ENCODE measurements at places on chromosomes 2 and 18.
A peak's percentile ranks its signal among the peaks of the same experiment; 100 is the strongest.

GRCh38 chr2:241121008-241121407, 18.9 kb upstream of the MTERF4 start:
- no peak for DNase-seq

DNA sequence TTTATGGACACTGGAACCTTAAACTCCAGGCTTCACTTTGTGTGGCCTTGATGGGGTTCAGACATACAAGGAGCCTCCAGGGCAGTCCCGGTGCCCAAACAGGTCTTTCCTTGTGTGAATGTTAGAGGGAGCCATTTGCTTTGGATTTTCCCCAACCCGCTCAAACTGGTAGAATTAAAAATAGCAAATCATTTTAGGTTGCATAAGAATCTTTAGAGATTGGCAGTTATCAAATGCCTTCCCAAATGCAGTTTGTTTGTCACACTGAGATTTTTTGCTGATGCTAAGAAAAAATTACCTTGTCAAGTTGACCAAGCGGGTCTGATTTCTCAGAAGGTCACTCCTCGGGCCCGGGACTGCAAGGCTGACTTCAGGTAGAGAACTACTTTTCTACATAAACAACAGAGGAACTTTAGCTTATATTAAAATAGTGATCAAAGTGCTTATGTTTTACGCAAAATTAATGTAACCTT, 36.4 kb downstream of the ATP6V1C2 start:
- DNase-seq = no peak

- DNase-seq = no peak
Measured at GRCh38 chr2:234754126-234754525, 197.7 kb upstream of the SH3BP4 start.

GRCh38 chr18:26225915-26226228, 373 bp upstream of the TAF4B start:
- DNase-seq = no peak

- DNase-seq = no peak
Measured at GRCh38 chr2:203692031-203692710, 14.3 kb upstream of the CD28 start.

- DNase-seq = no peak
Measured at GRCh38 chr2:120870467-120870788, 134.8 kb downstream of the GLI2 start.

GRCh38 chr18:9619545-9619944, 5.2 kb upstream of the PPP4R1 start:
- DNase-seq = no peak

- DNase-seq = no peak
Measured at GRCh38 chr2:158817588-158817987, 22.5 kb downstream of the DAPL1 start.

- no peak for DNase-seq
Measured at GRCh38 chr2:25373269-25373981, 31.7 kb upstream of the DNMT3A start.

DNA sequence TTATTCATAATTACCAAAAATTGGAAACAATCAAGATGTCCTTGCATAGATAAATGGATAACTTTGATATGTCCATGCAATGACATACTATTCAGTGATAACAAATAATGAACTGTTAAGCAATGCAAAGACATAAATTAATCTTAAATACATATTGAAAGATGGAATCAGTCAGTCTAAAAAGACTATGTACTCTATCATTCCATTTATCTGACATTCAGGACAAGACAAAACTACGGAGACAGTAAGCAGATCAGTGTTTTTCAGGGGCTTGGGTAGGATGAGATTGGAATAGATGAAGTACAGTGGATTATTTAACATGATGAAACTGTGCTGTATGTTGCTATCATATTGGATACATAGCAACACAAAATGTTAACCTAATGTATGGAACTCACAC, 21.3 kb upstream of the ZNF804A start:
- no peak for DNase-seq

DNA sequence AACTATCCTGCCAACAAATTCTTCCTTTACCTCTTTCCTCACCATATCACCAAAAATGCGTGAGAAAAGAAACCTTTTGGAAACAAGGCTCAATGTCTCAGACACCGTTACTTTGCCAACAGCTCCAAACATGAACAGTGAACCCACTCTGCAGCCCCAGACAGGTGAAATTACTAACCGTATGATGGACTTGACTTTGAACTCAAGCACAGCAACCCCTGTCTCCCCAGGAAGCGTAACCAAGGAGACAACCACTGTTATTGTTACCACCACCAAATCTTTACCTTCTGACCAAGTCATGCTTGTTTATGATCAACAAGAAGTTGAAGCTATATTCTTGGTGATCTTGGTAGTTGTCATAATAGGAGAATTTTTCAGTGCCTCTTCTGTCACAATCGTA, 28.4 kb downstream of the MFSD6 start:
- DNase-seq = no peak

GRCh38 chr2:216880509-216881184, 20.8 kb upstream of the TNP1 start:
- DNase-seq = no peak

GRCh38 chr2:186426153-186427016, 59.7 kb upstream of the ZC3H15 start:
- DNase-seq = peak; percentile 6

DNA sequence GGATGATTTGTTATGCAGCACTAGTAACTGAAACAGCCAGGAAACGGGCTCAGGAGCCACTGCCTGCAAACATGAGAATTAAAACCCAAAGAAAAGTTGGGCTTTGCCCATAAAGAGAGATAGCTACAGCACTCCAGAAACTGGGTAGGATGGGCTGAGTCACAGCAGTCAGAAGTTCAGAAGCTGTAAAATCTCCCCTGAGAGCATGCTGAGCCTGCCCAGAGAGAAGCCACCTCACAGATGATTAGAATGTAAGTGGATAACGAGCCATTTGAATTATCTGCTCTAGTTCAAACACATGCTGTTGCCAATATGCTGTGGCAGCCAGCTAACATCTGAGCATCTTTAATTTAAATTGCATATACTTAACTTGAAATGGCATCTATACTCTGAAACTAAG, 388.1 kb upstream of the ACVR2A start:
- DNase-seq = no peak

- DNase-seq = no peak
Measured at GRCh38 chr2:238024986-238025385, 35.8 kb upstream of the SCLY start.

GRCh38 chr2:144063602-144064001, 456.3 kb downstream of the ZEB2 start:
- DNase-seq = no peak

DNA sequence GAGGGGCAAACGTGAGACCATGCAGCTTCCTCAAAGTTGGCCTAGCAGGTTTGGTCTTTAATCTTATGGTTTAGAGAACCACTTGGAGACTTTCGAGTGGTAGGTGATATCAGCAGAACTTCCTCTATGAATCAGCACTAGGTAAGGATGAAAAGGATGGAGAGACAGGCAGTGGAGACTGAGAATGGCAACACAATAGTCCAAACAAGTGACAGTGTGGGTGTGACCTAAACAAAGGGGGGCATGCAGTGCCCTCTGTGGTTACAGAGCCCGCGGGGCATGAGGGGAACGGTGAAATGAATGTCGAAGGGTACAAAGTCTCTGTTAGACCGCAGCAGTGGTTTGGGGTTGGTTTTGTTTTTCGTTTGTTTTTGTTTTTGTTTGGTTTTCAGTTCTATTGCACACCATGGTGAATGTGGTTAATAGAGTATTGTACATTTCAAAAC, 143.9 kb downstream of the L3MBTL4 start:
- no peak for DNase-seq

GRCh38 chr2:164657129-164657528, 35.8 kb upstream of the GRB14 start:
- no peak for DNase-seq

GRCh38 chr2:153786016-153786415, 85.7 kb upstream of the GALNT13 start:
- DNase-seq = no peak

- DNase-seq = no peak
Measured at GRCh38 chr18:43888598-43888997, 611.3 kb upstream of the SYT4 start.

DNA sequence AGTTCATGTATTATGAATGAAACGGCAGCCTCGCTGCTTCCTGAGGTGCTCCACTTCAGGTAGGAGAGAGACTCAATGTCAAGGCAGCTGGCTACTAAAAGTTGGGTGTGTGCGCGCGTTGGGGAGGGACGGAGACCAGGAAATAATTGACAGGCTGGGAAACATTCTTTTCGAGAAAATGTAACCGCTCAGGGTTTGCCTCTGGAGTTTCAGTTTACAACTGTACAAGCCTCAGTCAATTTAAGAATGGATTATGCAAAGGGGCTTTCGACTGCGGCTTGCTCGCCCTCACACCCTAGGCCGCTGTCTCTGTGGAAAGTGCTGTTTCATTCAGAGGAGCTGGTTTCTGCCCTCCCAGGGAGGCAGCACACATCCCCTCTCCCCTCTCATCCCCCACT, 4.4 kb upstream of the SPRED2 start:
- peak; percentile 6 for DNase-seq

GRCh38 chr2:167581961-167582574, 665.3 kb downstream of the STK39 start:
- DNase-seq = no peak

Measured in CD4-positive, alpha-beta T cell treated with Interleukin-6 at 100 ng/mL for 8 hours (primary cell).